B cell (primary cell): ENCODE measurements at places on chromosomes 13 and 19. TPM values are rescaled to one million over a fixed set of nuclear protein-coding genes. Genes with fewer than 3 reads are reported as not detected.

ACER1 gene
- total RNA-seq: not detected in 2 replicates

SPACA6 gene
- total RNA-seq: 2.8 and 4.0 TPM in 2 replicates

NLRP9 gene
- not detected in 2 replicates for total RNA-seq

MIA gene
- 2.3 and 5.7 TPM in 2 replicates for total RNA-seq

FPR3 gene
- 0.44 and 0.51 TPM in 2 replicates for total RNA-seq

UQCR11 gene
- 66.8 and 73.7 TPM in 2 replicates for total RNA-seq

SOX1 gene
- total RNA-seq: not detected in 2 replicates
